Suprapubic skin (tissue), 4 donors: ENCODE measurements at places on chromosomes 3 and 15. TPM values are rescaled to one million over a fixed set of nuclear protein-coding genes. Genes with fewer than 3 reads are reported as not detected.

DNA sequence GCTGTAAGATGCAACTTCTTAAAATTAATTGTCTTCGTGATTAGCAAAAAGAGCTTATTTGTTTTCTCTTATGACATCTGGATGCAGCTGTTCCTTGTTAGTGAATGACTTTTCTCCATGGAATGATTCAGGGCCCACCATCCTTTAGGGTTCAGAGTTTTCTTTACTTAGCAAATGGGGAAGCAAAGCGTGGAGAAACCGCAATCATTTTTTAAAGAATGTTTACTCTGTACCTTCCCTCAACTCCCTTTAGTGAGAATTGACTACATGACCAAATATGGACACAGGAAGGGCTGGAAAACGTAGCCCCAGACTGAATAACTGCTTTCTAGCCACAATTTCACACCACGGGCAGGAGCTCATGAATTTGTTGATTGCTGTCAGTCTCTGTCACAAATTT lies 130.1 kb downstream of the EDEM1 start:
- no peak for DNase-seq
- H3K36me3 ChIP-seq: no peaks in the 10 kb centered on the region
- H3K27ac ChIP-seq: no peak overlapping the region
- no peak overlapping the region for H3K4me3 ChIP-seq
- no peaks in the 10 kb centered on the region for H3K4me1 ChIP-seq
- no peaks in the 10 kb centered on the region for H3K27me3 ChIP-seq

- H3K4me1 ChIP-seq: peaks cover 25% of the 10 kb centered on the region
- no peak for DNase-seq
- peaks cover 66% of the 10 kb centered on the region for H3K36me3 ChIP-seq
- H3K27ac ChIP-seq: no peak overlapping the region
These were observed 93.1 kb downstream of the LRIG1 start for GRCh38 chr3:66407611-66408218.

GRCh38 chr3:52222319-52223221 lies 2.9 kb downstream of the TLR9 start:
- peak; percentile 59 for DNase-seq
- H3K4me1 ChIP-seq: peaks cover 31% of the 10 kb centered on the region
- H3K27me3 ChIP-seq: no peaks in the 10 kb centered on the region
- H3K4me3 ChIP-seq: no peak overlapping the region

DNA sequence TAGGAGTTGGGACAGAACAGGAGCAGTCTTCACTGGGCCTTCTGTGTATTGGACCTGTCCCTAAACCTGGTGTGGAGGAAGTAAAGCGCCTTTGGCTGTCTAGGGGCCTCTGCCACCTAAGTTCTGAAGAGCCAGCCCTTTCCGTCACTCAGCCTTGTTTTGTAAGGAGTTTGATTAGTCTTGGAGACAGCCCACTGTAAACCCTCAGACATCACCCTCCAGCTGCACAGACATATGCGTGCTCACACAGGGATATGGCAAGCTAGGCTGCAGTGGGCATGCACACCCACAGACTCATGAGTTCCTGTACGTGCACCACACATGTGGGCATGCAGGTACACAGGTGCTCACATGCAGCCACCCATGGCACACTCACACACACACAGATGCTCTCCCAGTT lies 5.2 kb downstream of the PRKCD start:
- H3K27me3 ChIP-seq: no peaks in the 10 kb centered on the region
- peaks cover 91% of the 10 kb centered on the region for H3K4me1 ChIP-seq
- no peak overlapping the region for H3K27ac ChIP-seq
- no peak overlapping the region for H3K4me3 ChIP-seq
- DNase-seq: no peak
- H3K36me3 ChIP-seq: no peaks in the 10 kb centered on the region

GRCh38 chr3:147426931-147427330 lies 17.8 kb downstream of the ZIC1 start:
- no peaks in the 10 kb centered on the region for H3K36me3 ChIP-seq
- H3K4me1 ChIP-seq: peaks cover 5% of the 10 kb centered on the region
- peaks cover 74% of the 10 kb centered on the region for H3K27me3 ChIP-seq
- no peak overlapping the region for H3K4me3 ChIP-seq

- DNase-seq: no peak
- H3K36me3 ChIP-seq: no peaks in the 10 kb centered on the region
- no peaks in the 10 kb centered on the region for H3K4me1 ChIP-seq
These were observed 581.9 kb downstream of the TUSC7 start for GRCh38 chr3:117291476-117291875.

GRCh38 chr3:55330355-55330754 lies 156.8 kb downstream of the WNT5A start:
- no peak overlapping the region for H3K27ac ChIP-seq
- no peaks in the 10 kb centered on the region for H3K36me3 ChIP-seq
- H3K4me3 ChIP-seq: no peak overlapping the region
- H3K4me1 ChIP-seq: no peaks in the 10 kb centered on the region

DNA sequence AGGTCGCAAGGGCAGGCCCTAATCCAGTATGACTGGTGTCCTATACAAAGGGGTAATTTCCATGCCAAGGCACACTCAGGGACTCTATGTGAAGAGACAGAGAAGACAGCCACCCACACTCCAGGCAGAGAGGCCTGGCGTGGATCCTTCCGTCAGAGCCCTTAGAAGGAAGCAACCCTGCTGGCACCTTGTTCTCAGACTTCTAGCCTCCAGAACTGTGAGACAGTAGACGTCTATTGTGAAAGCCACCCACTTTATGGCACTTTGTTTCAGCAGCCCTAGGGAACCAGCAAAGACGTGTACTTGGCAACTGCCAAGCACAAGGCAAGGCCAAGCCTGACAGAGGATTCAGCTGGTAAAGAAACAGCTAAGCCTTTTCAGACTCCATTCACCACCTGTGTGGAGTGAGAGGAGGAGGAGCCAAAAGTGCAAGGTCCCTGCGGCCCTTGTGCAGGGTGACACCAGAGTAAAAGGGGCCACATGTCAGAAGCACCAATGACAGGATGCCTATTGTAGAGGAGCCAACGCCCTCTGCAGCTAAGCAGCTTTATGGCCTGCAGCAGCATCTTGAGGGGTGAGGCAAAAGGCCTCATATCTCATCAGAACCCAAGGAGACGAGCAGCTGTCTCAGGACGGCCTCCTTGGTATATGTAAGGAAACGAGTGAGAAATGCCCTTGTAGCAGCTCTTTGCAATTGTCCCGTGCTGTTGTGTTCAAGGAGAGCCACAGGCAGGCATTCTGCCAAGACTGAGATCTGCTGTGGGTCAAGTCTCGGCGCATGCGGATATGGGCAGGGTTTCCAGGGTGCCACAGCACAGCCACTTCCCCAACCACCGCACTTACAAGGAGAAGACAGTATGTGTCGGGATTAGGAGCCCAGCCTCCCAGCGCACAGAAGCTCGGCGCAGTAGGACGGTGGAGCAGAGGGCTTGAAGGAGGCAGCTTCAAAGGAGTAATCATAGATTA lies 121.5 kb upstream of the LIPC start:
- H3K36me3 ChIP-seq: no peaks in the 10 kb centered on the region
- H3K27me3 ChIP-seq: no peaks in the 10 kb centered on the region
- H3K4me1 ChIP-seq: peaks cover 30% of the 10 kb centered on the region
- no peak overlapping the region for H3K4me3 ChIP-seq

- H3K27ac ChIP-seq: no peak overlapping the region
- peaks cover 3% of the 10 kb centered on the region for H3K4me1 ChIP-seq
- H3K4me3 ChIP-seq: no peak overlapping the region
- no peaks in the 10 kb centered on the region for H3K27me3 ChIP-seq
- no peaks in the 10 kb centered on the region for H3K36me3 ChIP-seq
- DNase-seq: no peak
These were observed 77.1 kb upstream of the PRTG start for GRCh38 chr15:55820043-55820442.

GALNT15 gene
- total RNA-seq: 15.5 TPM

AGBL1 gene
- total RNA-seq: not detected

GOLGA8T gene
- not detected for total RNA-seq
